Stomach (tissue), 19 donors: ENCODE measurements at places on chromosomes 12 and 14.

GRCh38 chr12:128815779-128816642 is 7.7 kb downstream of the SLC15A4 start:
- peaks cover 39% of the 10 kb centered on the region for H3K4me1 ChIP-seq

GRCh38 chr14:22939684-22940083 is 10.5 kb upstream of the PRMT5 start:
- H3K4me1 ChIP-seq = no peaks in the 10 kb centered on the region
- peaks cover 8% of the 10 kb centered on the region for H3K36me3 ChIP-seq
- DNase-seq = no peak
- no peak overlapping the region for H3K4me3 ChIP-seq
- no peak overlapping the region for H3K27ac ChIP-seq
- H3K27me3 ChIP-seq = no peaks in the 10 kb centered on the region

- no peaks in the 10 kb centered on the region for H3K4me1 ChIP-seq
- H3K36me3 ChIP-seq = no peaks in the 10 kb centered on the region
- H3K27me3 ChIP-seq = no peaks in the 10 kb centered on the region
- DNase-seq = no peak
- no peak overlapping the region for H3K27ac ChIP-seq
- no peak overlapping the region for H3K4me3 ChIP-seq
Measured at GRCh38 chr14:102784892-102785594, 7.8 kb downstream of the TRAF3 start.

DNA sequence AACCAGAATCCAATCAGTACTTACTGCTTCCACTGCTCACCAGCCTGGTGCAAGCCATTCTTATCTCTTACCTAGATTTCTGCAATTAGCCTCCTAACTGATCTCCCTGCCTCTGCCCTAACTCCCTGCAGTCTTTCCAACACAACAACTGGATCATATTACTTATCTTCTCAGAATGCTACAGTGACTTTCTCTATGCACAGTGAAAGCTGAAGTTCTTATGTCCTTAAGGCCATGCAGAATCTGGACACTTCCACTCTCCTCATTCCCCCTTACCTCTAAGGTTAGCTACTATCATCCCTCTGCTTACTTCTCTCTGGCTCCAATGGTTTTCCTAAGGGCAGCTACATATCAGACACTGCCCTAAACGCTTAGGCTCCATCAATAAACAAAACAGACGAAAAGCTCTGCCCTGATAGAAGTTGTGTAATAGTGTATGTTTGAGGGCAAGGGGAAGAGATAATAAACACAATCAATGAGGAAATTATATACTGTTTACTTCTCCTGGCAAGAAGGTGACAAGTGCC is 4.0 kb downstream of the KTN1 start:
- H3K4me3 ChIP-seq = no peak overlapping the region
- H3K36me3 ChIP-seq = no peaks in the 10 kb centered on the region
- H3K27me3 ChIP-seq = no peaks in the 10 kb centered on the region
- no peak for DNase-seq
- peaks cover 56% of the 10 kb centered on the region for H3K4me1 ChIP-seq

- DNase-seq = no peak
- H3K36me3 ChIP-seq = peaks cover 53% of the 10 kb centered on the region
- no peaks in the 10 kb centered on the region for H3K27me3 ChIP-seq
Measured at GRCh38 chr12:118175823-118176447, 40.0 kb downstream of the PEBP1 start.

DNA sequence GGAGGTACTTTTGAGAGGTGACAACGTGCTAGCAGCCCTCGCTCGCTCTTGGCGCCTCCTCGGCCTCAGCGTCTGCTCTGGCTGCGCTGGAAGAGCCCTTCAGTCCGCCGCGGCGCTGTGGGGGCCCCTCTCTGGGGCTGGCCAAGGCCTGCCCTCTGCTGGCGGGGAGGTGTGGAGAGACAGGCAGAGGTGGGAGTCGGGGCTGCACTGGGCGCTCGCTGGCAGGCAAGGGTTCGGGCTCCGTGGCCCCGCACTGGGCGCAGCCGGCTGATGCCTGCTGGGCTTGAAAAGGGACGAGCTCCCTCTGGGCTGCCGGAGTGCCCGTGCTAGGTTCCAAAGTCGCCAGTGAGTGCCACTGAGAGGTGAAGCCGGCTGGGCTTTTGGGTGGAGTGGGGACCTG is 580.0 kb downstream of the DIO2 start:
- H3K27ac ChIP-seq = no peak overlapping the region
- H3K4me1 ChIP-seq = no peaks in the 10 kb centered on the region
- DNase-seq = no peak
- no peak overlapping the region for H3K4me3 ChIP-seq

- H3K4me1 ChIP-seq = no peaks in the 10 kb centered on the region
- peaks cover 3% of the 10 kb centered on the region for H3K27me3 ChIP-seq
- no peak overlapping the region for H3K27ac ChIP-seq
- no peak for DNase-seq
- no peaks in the 10 kb centered on the region for H3K36me3 ChIP-seq
- no peak overlapping the region for H3K4me3 ChIP-seq
Measured at GRCh38 chr12:19915392-19916195, 452.7 kb upstream of the PDE3A start.

DNA sequence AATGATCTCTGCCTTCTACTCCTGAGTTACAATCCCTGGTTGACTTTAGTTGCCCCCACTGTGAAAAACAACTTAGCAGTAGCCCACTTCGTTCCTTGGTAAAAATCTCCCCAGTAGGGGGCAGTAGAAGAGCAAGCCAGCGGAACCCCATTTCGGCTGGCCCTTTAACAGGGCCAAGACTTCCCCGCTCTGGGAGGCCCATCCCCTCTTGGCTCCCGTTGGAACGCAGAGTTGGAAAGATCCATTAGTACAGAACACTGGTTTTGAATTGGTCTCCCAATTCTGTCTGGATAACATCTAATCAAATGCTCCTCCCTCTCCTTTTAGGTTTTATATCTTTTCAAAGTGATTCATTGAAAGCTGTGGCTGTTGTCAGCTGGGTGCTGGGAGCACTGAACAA is 1133.3 kb downstream of the BCL11B start:
- H3K27me3 ChIP-seq = peaks cover 13% of the 10 kb centered on the region
- H3K4me3 ChIP-seq = no peak overlapping the region
- no peaks in the 10 kb centered on the region for H3K4me1 ChIP-seq
- no peak for DNase-seq
- H3K36me3 ChIP-seq = no peaks in the 10 kb centered on the region

- H3K36me3 ChIP-seq = no peaks in the 10 kb centered on the region
- H3K4me1 ChIP-seq = peaks cover 42% of the 10 kb centered on the region
- no peak overlapping the region for H3K27ac ChIP-seq
- no peak for DNase-seq
- peaks cover 55% of the 10 kb centered on the region for H3K27me3 ChIP-seq
- peak overlapping the region; percentile 38 for H3K4me3 ChIP-seq
Measured at GRCh38 chr14:36518586-36519430, 1.2 kb downstream of the NKX2-1 start.

DNA sequence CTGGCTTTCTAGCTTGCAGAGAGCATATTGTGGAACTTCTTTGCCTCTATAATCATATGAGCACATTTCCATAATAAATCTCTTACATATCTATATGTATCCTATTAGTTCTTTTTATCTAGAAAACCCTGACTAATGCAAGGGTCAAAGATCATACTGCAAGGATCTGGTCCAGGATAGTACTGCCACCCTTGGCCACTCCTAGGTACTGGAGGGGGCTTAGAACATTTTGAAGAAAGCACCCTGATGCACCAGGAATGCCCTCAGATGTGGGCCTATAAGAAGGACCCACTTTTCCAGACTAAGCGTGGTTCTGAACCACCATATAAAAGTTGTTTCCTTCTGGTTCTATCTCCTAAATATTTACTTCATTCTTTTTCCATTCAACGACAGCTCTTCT is 14.6 kb downstream of the ATXN7L3B start:
- H3K36me3 ChIP-seq = no peaks in the 10 kb centered on the region
- no peaks in the 10 kb centered on the region for H3K27me3 ChIP-seq
- no peak overlapping the region for H3K27ac ChIP-seq
- no peak for DNase-seq
- no peaks in the 10 kb centered on the region for H3K4me1 ChIP-seq

- peaks cover 7% of the 10 kb centered on the region for H3K4me1 ChIP-seq
- H3K36me3 ChIP-seq = no peaks in the 10 kb centered on the region
- no peak overlapping the region for H3K27ac ChIP-seq
- no peaks in the 10 kb centered on the region for H3K27me3 ChIP-seq
- no peak overlapping the region for H3K4me3 ChIP-seq
Measured at GRCh38 chr12:67202678-67203012, 66.5 kb upstream of the CAND1 start.

GRCh38 chr12:20128928-20129327 is 239.4 kb upstream of the PDE3A start:
- H3K36me3 ChIP-seq = no peaks in the 10 kb centered on the region
- H3K4me3 ChIP-seq = no peak overlapping the region
- H3K4me1 ChIP-seq = no peaks in the 10 kb centered on the region
- no peak for DNase-seq
